ENCODE measurements at places on chromosomes 5 and 9.

DNA sequence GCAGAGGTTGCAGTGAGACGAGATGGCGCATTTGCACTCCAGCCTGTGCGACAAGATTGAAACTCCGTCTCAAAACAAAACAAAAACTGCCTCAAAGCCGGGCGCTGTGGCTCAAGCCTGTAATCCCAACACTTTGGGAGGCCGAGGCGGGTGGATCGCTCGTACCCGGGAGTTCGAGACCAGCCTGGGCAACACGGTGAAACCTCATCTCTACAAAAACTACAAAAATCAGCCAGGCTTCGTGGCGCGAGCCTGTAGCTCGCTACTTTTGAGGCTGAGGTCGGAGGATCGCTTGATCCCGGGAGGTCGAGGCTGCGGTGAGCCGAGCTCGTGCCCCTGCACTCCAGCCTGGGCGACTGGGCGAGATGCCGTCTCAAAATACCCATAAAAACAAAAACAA, 988 bp downstream of the GFM2 start:
- DNase-seq: no peak

- DNase-seq: no peak
Measured at GRCh38 chr5:37804401-37804800, 35.4 kb downstream of the GDNF start.

DNA sequence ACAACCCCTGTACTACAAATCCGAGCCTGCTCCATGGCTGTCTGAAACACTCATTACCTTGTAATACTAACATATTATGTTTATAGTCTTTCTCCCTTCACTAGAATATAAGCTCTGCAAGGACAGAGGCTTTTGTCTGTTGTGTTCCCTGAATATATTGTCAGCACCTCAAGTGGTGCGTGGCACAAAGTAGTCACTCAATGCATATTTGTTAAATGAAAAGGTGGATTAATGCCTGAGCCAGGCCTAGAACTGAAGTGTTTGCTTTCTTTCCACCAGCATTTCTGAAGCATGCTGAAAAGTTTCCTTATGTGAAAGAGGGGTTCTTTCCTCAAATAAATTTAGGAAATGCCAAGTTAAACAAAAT, 36.3 kb downstream of the ELL2 start:
- no peak for DNase-seq

DNA sequence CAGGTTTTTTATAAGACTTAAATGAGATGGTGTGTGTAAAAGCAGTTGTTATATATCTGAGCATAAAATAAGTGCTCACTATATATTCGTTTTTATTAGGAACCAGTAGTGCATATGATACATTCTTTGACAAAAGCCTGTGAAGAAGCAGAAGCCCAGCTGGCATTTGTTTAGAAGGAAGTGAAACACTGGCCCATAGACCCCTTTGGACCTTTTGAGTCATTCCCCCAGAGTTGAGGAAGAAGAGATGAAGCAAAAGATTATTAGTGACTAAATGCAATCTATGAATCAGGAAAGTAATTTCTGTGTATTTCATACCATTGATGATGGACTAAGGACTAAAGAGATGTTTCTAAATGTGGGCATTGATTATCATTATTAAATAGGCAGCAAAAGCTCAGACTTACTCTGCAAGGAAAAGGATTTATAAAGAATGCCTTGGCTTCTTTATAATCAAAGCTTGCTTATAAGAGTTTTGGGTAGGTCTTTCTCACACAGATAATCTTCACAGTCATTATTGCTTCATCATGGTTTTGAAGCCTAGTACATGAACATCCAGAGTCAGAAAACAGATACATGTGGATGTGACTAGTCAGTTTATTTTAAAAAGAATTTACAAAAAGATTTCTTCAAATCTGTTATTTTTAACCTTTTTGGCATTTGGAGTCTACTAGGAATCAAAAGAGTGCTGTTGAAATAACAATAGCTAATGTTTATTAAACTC, 16.9 kb upstream of the FER start:
- no peak for DNase-seq

DNA sequence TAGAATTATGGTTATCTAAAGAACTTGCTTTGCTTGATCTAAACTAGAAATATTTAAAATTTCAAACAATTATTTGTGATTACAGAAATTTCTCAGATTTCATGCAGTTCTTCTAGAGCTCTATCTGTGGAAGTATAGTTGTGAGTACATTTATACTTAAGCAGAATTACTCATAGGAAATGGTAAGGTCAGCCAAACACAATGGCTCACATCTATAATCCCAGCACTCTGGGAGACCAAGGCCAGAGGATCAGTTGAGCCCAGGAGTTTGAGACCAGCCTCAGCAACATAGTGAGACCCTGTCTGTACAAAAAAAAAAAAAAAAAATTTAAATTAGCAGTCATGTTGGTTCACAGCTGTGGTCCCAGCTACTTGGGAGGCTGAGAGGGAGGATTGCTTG, 71.0 kb downstream of the INVS start:
- no peak for DNase-seq

GRCh38 chr5:91178461-91178860, 204.7 kb downstream of the ARRDC3 start:
- DNase-seq: no peak

GRCh38 chr9:120360046-120360445, 219.9 kb downstream of the CDK5RAP2 start:
- DNase-seq: no peak

DNA sequence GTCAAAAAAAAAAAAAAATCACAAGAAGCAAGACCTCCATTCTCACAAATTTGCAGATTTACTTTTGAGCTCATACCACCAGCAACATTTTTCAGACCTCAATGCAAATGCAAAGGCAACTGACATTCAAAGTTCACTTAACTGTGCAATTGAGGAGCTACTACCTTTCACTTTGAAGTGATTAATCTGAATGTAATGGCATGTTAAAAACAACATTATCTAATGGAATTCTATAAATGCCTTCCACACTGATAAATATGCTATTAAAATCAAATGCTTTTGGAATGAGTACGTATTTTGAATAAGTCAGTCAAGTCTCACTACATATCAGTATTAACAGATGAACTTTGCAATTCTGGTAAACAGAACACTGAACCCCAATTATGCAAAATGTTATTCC, 32.3 kb downstream of the UBQLN1 start:
- no peak for DNase-seq

- DNase-seq: no peak
Measured at GRCh38 chr5:13249854-13250253, 694.6 kb downstream of the DNAH5 start.

DNA sequence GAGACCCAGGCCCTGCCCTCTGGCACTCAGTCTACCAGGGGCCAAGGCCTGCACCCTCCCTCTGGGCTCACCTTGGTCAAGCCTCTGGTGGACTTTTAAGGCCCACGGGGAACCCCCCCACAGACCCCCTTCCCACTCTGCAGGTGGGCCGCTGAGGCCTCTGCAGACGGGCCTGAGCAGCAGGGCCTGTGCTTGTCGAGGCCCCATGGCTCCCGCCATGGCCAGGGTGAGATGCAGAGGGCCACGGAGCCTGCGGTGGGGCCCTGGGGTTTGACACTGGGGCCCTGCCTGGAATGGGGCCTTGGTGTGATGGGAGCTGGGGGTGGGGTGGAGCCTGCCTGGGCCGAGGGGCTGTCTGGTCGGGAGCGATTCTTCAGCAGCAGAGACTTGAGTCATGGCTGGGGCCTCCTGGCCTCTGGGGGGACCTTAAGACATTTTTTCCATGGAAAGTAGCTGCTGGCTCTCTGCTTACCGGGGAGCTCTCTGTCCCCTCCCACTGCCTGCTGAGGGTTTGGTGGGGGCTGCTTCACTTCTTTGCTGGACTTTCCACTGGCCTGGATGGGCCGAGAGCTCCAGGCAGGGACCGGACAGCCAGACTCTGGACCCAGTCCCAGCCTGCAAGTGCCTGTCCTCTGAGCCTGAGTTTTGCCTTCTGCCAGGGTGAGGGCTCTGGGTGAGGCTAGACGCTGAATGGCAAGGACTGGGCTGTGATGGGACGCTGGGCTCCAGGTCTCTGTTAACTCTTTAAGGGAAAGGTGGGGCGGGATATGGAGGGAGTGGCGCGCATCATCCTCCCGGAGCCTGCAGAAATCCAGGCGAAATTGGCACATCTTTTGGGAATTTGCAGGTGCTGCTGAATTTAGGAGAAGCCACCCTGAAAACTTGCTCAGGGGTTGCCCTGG, 132.2 kb downstream of the RXRA start:
- DNase-seq: no peak

DNA sequence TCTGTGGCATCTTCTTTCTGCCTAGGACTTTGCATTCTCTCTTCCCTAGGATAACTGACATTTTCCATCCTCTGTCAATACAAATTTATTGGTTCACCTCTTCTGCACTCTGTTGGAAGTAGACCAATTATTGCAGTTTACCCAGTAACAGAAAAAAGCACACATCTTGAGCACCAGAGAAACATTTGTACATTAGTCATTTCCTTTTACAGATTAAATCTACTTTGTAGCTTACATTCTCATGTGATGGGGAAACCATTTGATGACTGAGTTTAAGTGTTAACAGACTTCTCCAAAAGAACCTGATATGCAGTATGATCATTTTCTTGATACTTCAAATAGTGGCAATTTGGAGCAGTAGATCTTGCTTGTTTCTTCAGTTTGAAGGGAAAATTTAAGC, 1098.8 kb downstream of the DTWD2 start:
- DNase-seq: no peak

GRCh38 chr5:94043311-94043710, 301.9 kb upstream of the POU5F2 start:
- no peak for DNase-seq

GRCh38 chr5:146588331-146589027, 72.5 kb upstream of the GPR151 start:
- DNase-seq: no peak

GRCh38 chr9:70094747-70095146, 51.1 kb downstream of the MAMDC2 start:
- DNase-seq: no peak

GRCh38 chr5:60842871-60843385, 1.1 kb downstream of the ELOVL7 start:
- DNase-seq: no peak

DNA sequence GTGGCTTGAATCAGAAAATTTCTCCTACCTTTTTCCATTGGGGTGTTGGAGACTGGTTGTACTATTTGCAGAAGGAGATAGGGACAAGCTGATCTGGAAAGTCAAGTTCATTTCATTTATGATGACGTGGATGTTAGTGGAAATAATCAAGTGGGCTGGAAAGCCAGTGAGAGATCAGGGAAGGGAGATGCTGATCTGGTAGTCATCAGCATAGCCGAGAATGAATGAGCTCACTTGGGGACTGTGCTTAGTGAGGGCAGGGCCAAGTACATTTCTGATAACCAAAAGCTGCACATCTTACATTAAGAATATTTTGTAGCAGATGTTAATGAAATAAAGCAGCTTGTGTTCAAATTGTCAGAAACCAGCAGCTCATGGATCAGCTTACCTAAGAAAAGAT, 12.1 kb downstream of the MAN2A1 start:
- no peak for DNase-seq

DNA sequence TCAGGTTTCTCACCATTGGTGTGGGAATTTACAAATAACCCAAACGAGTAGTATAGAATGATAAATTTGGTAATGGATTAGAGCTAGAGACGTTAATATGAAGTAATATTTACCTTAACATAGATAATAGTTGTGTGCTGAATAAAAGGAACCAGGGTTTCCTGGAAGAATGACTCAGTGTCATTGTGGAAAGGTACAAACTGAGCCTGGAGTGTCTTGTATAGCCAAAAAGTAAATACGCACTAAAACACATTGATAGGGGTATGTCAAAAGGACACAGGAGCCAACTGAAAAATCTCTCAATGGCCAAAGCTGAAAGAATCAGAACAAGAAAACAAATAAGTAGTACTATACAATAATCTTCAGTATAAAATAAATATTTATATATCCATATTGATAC, 363.5 kb downstream of the SLCO4C1 start:
- no peak for DNase-seq

DNA sequence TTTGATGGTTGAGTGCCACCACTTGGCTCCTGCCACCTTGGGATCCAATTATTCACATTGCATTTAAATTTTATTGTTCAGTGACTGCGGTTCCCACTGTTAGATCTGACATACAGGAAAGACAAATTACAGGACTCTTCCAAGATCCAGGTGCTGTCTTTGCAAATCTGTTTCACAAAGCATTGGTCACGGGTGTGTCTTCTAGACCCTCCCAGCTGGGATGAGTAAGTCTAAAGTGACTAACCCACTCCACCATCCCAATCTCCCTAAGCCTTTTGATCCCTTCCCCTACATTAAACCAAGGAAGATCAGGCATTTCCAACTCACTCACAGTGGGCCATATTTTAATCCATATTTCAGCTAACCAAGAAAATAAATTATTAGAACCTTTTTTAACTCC, 1016.3 kb upstream of the CTNND2 start:
- no peak for DNase-seq

DNA sequence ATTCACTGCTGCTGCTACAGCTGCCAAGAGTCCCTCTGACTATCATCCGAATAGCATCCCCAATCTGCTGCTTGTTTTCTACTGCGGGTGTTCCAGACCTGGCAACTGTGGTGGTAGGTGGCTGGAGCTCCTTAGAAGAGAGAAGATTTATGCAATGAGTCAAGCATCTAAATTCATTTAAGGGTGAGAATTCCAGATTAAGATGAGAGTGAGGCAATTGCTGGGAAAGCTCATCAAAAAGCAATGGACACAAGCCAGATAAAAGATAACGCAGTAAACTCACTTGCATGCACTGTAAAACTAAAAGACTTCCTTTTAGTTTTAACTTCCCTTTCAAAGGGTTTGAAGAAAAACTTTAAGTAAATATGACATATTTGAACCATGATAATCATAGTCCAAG, 3.9 kb downstream of the PLK2 start:
- no peak for DNase-seq

DNA sequence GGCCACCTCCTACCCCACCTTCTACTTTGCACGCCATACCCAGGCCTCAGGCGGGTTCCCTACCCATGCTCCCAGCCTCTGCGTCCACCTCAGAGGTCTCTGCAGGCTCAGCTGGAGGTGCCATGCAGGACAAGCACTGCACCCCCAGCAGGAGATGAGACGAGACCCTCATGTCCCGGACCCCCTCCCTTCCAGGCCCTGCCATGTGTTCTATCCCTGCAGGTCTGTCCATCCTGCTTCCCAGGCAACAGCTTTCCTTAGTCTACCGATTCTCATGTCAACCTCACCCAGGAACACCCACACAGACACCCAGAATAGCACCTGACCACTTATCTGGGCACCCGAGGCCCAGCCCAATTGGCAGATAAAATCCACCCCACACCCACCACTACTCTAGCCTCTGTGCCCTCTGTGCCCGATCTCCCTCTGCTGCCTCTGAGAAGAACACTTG, 52.1 kb downstream of the SEMA4D start:
- no peak for DNase-seq

- no peak for DNase-seq
Measured at GRCh38 chr9:114761523-114761922, 44.3 kb downstream of the TNFSF15 start.

GRCh38 chr5:90783460-90784333, 225.1 kb downstream of the ADGRV1 start:
- peak; percentile 30 for DNase-seq

All from stimulated activated CD8-positive, alpha-beta memory T cell treated with anti-CD3 and anti-CD28 coated beads, Interleukin-7, amount 100 ng/mL, for 1 hour (primary cell).